ENCODE measurements at places on chromosomes 11 and 22.
A peak's percentile ranks its signal among the peaks of the same experiment; 100 is the strongest.

- DNase-seq = peak; percentile 40
These were observed 511 bp downstream of the DGKZ start for GRCh38 chr11:46347637-46348311.

DNA sequence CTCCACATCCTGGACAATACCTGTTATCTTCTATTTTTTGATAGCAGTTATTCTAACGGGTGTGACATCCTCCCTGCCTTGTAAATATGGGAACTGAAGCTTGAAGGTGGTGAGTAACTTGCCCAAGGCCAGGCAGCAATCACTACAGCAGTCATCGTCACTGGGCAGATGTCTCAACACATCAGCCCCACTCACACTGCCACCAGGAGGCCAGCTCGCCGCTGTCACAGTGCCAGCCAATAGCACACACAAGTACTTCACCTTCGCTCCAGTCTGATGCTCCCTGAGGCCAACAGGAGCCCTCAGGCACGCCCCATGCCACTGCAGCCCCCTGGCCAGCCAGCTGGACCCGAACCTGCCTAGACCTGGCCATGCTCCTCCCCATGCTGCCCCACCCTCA lies 4.9 kb upstream of the TTLL1 start:
- DNase-seq = no peak

DNA sequence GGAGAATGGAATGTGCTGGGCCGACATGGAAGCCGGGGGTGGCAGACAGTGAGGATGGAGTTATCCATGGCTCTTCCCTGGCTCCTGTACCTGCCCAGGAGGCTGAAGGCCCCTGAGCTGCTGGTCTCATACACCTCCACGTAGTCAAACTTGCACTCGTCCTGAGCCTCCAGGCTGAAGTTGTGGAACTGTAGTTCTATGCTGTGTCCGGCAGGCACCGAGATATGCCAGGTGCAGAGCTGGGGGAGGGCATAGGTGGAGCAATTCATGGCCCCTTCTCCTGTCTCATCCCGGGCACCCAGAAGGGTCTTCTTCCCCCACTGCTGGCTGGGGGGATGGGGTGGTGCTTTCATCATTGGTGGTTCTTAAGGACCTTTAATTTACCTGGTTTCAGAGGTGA lies 2.8 kb downstream of the MFRP start:
- DNase-seq = no peak

DNA sequence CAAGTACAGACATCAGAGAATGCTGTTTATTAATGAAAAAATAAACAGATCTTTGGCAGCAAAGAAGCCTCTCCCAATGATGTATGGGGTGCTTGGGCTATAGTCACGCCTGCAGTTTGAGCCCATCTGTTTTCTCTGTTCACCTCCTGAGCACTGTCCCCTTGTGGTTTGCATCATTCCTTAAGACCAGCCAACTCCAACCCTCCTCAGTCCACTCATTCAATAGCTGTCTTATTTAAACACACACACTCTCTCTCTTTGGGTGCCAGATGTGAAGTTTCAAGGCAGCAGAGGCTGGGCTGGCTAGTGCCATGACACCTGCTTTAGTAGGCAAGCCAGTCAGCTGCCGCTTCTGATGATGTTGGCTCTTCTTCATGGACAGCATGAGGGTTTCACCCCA lies 58.1 kb downstream of the POLD3 start:
- no peak for DNase-seq

DNA sequence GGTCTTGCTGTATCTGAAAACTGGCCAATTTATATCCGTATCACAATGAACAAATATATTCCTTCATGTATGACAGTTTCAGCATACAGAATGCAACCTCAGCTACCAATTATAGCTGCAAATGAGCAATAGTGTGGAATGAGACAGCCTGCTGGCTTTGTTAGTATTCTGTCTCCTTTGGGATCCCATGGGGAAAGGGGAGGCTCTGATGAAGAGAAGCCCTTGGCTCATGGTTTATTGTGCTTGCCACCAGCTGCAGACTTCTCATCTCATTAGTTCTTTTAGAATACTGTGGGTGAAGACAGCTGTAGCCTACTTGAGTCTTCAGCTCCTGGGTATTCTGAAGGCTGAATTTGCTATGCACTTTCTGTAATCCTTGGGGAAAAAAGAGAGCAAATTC lies 42.4 kb downstream of the PITPNB start:
- DNase-seq = no peak

GRCh38 chr22:50724616-50725015 lies 13.4 kb upstream of the ACR start:
- no peak for DNase-seq

DNA sequence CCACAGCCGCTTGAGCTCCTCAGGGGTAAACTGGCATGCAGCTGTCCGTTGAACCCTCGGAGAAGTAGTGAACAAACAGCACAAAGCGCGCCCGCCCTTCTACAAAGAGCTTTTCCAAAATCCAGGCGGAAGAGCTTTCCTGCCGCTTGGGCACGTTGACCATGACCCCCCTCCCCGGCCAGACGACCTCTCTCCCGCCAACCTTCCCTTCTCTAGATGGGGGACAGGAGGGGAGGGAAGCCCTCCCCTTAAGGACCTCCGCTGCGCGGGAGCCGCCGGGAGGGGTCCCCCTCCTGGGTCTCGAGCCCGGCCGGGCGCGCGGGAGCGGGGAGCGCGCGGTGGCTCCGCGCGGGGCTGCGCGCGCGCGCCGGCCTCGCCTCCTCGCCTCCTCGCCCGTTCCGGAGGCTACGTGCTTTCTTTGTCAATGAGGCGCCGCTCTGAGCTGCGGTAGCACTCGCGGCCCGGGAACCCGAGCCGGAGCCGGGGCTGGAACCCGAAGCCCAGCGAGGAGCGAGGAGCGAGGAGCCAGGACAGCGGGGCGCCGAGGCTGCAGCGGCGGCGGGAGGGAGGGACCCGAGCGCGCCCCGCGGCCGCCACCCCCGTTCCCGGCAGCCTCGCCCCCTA lies 118.6 kb downstream of the HIPK3 start:
- no peak for DNase-seq

- no peak for DNase-seq
These were observed 86.3 kb upstream of the FAT3 start for GRCh38 chr11:92138296-92138695.

- DNase-seq = no peak
These were observed 246.1 kb upstream of the NARS2 start for GRCh38 chr11:78820741-78821140.

DNA sequence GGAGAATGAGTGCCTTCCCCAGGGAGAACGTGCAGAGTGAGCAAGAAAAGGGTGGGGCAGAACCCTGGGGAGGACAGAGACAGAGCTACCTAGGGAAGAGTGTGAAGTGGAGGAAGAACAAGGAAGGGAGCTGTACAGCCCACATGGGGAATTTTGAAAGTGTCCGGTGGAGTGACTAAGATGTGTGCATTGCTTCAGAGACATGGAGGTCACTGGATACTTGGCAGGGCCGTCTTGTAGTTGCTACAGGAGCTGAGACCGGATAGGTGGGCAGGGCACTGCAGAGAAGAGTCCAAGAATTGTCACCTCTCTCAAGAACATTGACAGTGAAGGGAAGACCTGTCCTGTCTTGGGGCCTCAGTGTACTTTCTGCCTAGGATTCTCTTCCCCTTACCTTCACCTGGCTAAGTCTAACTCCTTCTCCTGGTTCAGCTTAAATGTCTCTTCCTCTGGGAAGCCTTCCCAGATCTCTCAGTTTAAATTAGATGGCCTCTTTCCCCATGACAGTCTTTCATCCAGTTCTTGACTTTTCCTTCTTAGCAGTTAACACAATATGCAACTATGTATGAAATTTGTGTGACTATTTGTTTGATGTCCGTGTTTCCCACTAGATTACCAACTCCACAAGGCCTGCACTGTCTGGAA lies 9.2 kb upstream of the P2RY6 start:
- no peak for DNase-seq

DNA sequence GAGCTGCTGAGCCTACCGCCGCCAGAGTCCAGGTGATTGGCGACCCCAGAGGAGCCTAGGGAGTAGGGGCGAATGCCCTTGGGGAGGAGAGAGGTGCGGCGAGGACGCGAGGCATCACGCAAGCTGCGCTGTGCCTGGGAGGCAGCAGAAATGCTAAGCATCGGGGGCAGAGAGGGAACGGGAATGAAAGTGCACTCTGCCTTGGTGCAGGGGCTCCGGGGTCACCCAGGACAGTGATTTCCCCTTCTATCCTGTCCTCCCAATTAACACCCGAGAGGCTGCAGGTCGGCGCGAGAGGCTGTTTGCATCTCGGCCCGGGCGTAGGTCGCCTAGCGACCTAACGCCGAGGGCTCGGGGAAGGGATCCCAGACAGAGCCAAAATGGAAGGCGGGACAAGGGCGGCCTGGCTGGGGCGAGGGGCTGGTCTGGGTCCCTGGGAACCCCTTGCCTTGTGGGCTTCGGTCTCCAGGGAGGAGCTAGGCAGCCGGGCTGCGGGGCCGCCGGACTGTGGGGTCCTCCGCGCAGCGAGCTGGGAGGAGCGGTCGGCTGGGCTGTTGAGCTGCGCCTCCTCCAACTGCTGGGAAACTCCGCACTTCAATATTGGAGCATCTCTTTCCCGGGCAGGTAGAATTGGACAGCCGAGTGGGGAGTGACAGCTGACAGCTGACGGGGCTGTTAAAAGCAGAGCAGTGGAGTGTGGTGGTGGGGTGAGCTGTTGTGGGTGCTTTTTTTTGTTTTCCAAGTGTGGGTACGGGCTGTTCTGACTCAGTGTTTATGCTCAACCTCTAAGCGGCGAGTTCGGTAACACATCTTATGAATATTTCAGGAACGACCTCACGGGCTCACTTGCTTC lies 657 bp downstream of the ELMOD1 start:
- DNase-seq = peak; percentile 41

DNA sequence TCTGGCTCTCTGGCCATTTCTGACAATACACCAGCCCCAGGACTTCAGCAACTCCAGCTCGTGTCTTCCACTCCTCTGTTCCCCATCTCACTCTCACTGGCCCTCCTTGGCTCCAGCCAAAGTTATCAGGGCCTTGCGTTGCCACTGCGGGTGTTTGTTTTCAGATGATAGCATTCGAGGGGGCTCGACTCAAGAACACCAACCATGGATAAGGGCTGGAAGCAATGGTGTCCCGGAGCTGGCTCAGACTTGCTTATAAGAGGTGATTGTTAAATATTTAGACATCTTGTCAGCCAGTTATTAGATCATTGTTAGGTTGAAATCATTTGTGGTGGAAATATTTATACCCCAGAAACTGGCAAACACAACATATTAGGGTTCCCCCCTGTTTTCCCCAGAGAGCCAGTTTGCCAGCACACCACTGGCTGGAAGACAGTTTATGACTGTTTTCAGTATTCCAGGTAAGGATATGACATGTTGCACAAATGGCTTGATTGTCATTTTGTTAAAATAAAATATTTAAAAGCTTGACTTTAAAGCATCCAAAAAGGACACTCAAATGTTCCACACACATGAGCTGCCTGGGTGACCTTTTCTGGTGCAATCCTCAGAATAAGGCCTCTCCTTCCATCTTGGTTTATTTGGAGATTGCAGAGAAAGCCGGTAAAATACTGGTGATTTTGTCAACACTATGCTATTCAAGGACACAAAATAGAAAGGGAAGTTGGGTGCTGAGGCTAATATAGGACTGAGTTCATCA lies 98.3 kb downstream of the FBXO7 start:
- DNase-seq = no peak

GRCh38 chr22:20495861-20496681 lies 476 bp upstream of the KLHL22 start:
- DNase-seq = peak; percentile 94

GRCh38 chr11:61378713-61379313 lies 13.6 kb upstream of the TMEM216 start:
- no peak for DNase-seq

GRCh38 chr11:1356007-1356435 lies 33.7 kb upstream of the BRSK2 start:
- DNase-seq = no peak

DNA sequence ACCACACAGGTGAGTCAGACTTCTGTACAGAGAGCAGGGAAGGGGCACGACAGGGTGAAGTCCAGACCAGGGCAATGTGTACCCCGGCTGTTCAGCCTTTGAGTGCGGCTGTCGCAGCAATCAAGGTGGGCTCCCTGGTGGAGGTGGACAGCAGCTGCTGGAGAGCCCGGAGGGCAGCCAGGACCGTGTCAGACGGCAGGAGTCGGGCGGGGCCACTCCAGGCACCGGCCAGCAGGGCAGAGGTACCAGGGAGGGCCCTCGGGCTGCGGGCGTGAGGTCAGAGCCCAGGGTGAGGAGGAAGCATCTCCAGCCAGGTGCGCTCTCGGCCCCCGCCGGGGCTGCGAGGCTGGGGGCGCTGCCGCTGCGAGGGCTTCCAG lies 802 bp upstream of the PIM3 start:
- no peak for DNase-seq

- no peak for DNase-seq
These were observed 24.2 kb downstream of the PARVG start for GRCh38 chr22:44204739-44205515.

- DNase-seq = no peak
These were observed 13.8 kb downstream of the SDHD start for GRCh38 chr11:112100462-112100861.

GRCh38 chr11:9008011-9008550 lies 4.3 kb upstream of the NRIP3 start:
- no peak for DNase-seq

DNA sequence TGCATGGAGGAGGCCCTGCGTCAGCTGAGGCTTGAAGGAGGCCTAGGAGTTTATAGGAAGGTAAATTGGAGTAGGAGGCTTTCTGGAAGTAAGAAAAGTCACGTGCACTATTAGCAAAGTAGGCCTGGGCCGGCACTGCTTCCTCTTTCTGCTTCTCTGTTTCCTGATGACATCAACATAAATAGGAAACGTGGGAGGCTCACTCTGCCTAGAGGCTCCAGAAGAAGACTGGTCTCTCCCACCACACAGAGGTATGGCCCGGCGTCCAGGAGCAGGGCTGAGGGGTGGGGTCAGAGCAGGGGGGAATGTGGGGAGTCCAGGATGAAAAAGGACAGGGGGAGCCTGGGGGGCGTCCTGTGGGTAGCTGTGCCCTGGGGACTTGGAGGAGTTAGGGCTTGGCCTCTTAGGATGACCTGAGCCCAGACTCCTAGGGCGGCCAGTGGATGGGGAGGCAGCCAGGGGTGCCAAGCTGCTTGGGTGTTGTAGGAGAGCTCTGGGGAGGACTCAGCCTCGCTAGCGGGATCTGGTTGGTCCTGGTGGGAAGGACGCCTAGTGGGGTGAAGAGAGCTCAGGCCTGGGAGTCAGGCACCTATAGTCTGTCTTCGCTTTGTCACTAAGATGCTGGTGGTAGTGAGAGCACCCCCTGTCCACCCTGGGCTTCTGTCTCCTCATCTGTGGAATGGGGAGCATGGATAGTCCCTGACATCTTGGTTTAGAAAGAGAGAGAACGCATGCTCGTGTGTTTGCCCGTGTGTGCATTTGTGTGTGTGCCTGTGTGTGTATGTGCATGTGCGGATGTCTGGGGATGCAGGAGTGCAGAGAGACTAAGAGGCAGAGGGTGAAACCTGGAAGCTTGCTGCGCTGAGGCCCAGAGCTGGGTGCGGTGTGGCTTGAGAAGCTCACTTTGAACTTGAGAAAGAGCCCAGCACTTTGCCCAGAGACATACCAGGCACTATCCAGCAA lies at the start of gene CSF2RB:
CSF2RB (plus strand) TSS at position 202 of the 963 bp plus-strand sequence. CDS start 8,580 bp downstream, outside the sequence.
- no peak for DNase-seq

DNA sequence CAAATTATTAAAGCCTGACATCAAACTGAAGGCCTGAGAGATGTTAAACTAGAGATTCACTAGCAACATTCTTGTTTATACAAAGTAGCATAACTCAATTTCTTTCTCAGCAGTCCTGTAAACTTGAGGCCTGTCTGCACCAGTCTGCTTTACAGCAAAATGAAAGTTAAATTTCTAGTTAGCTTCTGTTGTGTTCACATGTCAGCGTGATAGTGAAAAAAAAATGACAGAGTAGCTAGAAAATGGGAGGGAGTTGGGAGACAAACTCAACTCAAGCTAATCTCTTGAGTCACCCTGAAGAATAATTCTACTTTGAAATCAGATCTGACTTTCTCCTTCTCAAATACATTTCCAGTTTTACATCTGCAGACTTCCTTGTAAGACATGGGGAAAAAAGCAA lies 6.5 kb downstream of the RBFOX2 start:
- no peak for DNase-seq
